A549 treated with AZD2906 at 1 μM for 4 hours (cell line): ENCODE measurements at places on chromosomes 3 and 15. TPM values are rescaled to one million over a fixed set of nuclear protein-coding genes. Genes with fewer than 3 reads are reported as not detected.

CAND2 gene
- 0.26 to 0.37 TPM (median 0.33 TPM) in 5 replicates for total RNA-seq

GPD1L gene
- 15.6 to 22.5 TPM (median 18.1 TPM) in 5 replicates for total RNA-seq

UBE2Q2 gene
- total RNA-seq: 38.4 to 44.9 TPM (median 41.9 TPM) in 5 replicates

ZNF660 gene
- total RNA-seq: not detected in 5 replicates

FOXL2NB gene
- 0.68 to 1.1 TPM (median 0.95 TPM) in 5 replicates for total RNA-seq

FBLN2 gene
- 1.7 to 3.0 TPM (median 2.4 TPM) in 5 replicates for total RNA-seq

COL6A5 gene
- total RNA-seq: not detected in 5 replicates

SMAD6 gene
- 22.0 to 33.6 TPM (median 29.4 TPM) in 5 replicates for total RNA-seq

MKRN2 gene
- total RNA-seq: 25.6 to 28.3 TPM (median 27.2 TPM) in 5 replicates
